ENCODE measurements at places on chromosomes 16 and 17.

GRCh38 chr17:29840884-29841283, 89.1 kb downstream of the SSH2 start:
- DNase-seq, result no peak

GRCh38 chr16:66933776-66934137, 445 bp downstream of the CIAO2B start:
- DNase-seq, result no peak

DNA sequence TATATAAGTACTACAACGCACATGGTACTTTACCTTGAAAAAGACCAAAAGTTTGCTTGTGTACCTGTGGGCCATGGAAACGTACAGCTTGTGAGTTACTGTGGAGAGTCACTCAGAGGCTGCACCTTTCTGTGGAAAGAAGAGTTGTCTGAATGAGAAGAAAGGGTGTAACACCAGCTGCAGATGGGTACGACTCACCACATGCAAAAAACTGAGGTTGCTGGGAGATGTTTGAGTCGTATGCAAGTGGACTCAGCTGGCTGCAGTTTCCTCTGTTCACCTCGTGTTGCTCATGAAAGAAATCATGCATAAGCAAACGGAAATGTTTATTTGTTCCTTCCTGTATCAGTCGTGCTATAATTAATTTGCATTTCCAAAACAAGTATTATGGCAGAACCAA, 22.4 kb upstream of the DYNLRB2 start:
- no peak for DNase-seq

GRCh38 chr16:71421911-71422310, 19.9 kb downstream of the TLE7 start:
- DNase-seq, result no peak

- no peak for DNase-seq
Measured at GRCh38 chr16:80377096-80377956, 163.5 kb upstream of the DYNLRB2 start.

GRCh38 chr17:62187681-62188080, 122.6 kb upstream of the MED13 start:
- DNase-seq, result no peak

GRCh38 chr17:52209507-52209906, 51.0 kb upstream of the CA10 start:
- no peak for DNase-seq

- DNase-seq, result no peak
Measured at GRCh38 chr17:45063198-45063597, 2.1 kb downstream of the NMT1 start.

DNA sequence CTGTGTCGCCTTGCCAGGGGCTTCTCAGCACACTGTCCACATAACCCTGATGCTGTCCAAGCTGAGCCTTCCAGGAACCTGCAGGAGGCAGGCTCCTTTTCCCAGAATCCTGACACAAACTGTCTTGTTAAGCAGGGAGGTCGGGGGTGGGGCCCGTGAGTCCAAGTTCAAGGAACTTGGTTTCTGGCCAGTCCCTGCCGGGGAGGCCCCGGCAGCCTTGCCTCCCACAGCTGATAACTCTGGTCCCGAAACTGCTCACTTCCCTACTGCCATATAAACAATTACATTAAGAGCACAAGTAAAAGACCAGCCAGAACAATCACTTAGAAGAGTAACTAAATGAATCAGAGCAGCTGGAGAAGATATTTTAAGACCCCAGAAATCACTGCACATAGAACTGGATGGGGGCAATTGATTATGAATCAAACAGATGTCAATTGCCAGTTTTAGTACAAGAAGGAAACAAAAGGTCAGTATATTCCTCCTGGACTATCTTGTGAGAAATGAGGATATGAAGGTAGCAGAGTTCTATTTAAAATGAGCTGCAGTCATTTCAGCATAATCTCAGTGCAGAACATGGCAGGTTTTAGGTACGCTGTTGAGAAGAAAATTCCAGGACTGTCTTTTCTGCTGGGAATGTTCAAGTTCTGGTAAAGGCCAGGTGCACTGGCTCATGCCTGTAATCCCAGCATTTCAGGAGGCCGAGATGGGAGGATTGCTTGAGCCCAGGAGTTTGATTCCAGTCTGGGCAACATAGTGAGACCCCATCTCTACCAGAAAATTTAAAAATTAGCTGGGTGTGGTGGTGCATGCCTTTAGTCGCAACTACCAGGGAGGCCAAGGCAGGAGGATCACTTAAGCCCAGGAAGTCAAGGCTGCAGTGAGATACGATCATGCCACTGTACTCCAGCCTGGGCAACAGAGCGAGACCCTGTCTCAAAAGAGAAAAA, 169.8 kb downstream of the PITPNC1 start:
- no peak for DNase-seq

GRCh38 chr17:12566291-12566690, 99.4 kb upstream of the MYOCD start:
- no peak for DNase-seq

GRCh38 chr17:17117923-17118322, 75.7 kb downstream of the MPRIP start:
- DNase-seq, result no peak

DNA sequence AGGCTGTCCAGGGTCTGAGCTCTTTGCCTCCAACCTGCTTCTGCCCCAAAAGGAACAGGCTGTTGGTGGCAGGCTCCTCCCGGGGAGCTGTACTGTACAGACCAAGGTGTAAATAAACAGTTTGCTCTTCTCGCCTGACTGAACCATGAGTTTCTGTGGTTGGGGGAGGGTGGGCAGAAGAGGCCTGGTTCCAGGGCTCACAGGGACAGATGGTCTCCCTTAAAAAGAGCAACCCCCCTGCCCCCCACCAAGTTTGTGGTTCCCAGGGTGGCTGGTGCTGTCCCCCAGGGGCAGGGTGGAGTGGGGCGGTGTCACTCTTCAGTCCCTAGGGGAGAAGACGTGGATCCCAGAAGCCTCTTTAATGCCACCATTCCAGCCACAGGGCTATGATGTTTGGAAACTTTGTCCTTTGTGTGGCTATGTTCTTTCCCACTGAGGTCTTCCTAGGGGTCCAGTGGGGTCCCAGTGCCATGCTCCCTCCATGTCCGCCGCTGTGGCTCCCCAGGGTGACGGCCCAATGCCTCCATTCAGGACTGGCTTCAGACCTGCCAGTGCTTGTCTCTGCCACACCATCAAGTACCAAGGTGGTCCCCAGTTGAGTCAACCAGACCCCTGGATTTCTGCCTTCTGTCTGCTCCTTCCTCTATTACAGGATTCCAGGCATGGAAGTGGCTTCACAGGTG, 146.7 kb downstream of the RAB11FIP4 start:
- no peak for DNase-seq

DNA sequence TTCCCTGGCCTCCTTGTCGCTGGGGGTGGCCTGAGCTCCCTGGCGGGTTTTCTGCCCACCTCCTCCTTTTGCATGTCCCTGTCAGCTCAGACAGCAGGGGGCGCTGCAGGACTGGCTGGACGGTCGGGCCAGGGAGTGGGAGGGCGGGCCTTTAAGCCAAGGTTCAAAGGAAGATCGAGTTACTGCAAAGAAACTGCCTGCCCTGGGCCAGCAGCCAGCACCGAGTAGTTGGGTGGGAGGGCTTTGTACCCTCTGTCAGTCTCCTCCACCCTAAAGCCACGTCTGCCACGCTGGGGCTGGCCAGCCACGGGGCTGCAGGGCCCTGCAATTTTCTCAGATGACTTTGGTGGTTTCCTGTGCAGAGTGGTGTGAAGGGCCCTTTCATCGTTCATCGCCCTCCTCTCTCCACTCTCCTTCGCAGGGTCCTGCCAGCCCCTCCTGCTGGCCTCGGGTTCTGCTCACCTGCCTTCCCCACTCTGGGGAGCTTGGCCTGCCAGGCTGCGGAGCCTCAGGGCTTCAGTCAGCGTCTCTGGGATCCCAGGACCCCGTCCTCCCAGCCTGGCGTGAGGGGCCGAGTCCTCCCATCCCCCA, 12.3 kb downstream of the GPR142 start:
- DNase-seq, result peak; percentile 72

- no peak for DNase-seq
Measured at GRCh38 chr17:61409301-61410112, 9.9 kb downstream of the TBX2 start.

DNA sequence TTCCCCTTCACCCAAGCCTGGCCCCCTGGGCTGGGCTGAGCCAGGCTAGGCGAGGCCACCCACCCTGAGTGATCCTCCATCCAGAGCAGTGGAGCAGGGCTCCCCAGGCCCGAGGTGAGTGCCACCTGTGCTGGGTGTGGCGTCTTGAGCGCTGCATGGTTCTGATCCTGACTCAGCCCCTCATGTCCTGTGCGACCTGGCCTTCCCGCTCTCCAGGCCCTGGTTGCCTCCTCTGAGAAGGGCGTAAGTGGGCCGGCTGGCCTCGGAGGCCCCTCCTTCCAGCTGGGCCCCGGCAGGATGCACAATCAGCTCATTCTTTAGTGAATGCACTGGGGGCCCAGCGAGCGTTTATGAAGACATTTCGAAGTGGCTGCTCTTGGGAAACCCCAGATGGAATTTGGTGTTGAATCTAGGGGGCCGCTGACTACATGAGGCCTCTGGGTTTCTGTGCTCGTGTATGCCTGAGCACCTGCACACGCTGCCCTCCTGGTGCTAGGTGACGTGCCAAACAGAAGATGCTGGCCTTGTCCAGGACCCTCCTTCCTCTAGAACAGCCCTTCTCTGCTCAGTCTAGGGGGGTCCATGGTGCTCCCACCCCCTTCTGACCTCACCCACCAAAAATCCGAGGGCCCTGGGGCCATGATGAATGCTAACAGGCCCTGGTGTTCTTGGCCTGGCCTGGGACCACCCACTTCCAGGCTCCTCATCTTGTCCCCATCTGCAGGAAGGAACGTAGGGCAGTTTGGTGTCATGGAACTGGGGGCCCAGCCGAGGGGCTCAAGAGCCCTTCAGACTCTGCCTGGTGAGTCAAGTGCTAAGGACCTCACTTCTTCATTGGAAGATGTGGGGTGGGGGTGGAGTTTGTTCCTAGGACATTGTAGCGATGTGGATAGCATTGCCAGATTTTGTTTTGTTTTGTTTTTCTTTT, 3.6 kb upstream of the TMEM92 start:
- DNase-seq, result no peak

GRCh38 chr17:55532670-55533069, 21.4 kb upstream of the SMIM36 start:
- no peak for DNase-seq

- DNase-seq, result no peak
Measured at GRCh38 chr17:45291171-45291805, 25.5 kb downstream of the MAP3K14 start.

- DNase-seq, result no peak
Measured at GRCh38 chr16:85372627-85373372, 240.3 kb upstream of the GSE1 start.

- no peak for DNase-seq
Measured at GRCh38 chr17:47267354-47267828, 13.8 kb downstream of the ITGB3 start.

- no peak for DNase-seq
Measured at GRCh38 chr17:63700528-63701455, 867 bp upstream of the LIMD2 start.

GRCh38 chr17:74240618-74241205, 27.3 kb downstream of the TTYH2 start:
- DNase-seq, result no peak

DNA sequence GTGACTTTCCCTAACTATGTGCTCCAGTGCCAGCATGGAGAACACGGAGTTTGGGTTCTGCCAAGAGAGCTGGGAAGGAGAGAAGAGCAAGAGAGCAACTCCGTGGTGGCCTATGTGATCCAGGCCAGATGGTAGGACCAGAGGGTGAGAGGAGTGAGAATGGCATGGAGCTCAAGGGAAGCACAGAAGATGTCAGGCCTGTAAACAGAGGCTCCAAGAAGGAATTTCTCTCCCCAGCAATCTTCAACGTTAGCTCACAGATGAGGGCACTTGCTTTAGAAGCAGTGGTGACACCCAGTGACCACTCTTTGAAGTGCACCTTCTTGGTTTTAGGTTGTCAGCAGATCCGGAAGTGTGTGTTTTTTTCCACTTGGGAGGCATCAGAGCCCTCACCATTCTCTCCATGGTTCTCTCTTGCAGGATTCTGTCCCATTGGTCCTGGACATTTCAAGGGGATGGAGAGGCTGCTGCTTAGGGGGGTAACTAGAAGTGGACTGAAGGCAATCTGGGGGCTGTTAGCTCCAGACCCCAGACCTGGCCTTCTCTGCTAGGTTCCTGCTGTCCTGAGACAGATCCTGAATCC, 18.1 kb upstream of the TMEM98 start:
- peak; percentile 73 for DNase-seq

DNA sequence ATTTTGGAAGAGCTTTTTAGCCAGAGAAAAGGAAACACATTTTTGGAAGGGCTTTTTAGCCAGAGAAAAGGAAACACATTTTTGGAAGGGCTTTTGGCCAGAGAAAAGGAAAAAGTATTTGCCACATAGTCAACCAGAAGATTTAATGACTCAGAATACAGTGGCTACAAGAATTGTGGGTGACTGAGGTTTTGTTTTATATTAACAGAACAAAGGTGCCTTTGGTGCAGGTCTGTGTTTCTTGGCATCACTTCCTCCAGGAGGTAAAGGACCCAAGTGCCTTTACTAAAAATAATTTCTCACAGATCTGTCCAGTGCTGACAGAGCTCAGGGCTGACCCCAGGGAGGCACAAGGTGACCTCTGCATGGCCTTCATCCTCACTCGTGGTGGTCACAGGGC, 363.1 kb downstream of the CA10 start:
- no peak for DNase-seq

DNA sequence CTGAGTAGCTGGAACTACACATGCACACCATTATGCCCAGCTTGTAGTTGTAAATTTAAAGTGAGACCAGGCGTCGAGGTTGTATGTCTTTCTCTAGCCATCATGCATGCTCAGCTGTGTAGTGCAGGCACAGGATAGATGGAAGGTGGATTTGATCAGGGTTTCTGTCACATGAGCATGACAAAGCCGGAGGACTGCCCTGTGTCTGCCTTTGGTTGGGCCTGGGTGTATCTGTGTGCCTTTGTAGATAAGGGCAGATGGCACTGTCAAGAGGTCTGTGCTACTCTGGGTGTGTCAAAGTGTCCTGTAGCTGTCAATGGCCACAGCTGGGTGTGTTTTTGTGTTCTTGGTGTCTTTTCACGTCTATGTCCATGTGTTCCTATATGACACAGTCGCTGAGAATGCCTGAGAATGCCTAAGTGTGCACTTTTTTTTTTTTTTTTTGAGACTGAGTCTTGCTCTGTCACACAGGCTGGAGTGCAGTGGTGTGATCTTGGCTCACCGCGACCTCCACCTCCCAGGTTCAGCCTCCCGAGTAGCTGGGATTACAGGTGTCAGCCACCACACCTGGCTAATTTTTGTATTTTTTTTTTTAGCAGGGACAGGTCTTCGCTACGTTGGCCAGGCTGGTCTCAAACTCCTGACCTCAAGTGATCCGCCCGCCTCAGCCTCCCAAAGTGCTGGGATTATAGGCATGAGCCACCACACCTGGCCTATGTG, 4.1 kb upstream of the NAGS start:
- DNase-seq, result no peak

DNA sequence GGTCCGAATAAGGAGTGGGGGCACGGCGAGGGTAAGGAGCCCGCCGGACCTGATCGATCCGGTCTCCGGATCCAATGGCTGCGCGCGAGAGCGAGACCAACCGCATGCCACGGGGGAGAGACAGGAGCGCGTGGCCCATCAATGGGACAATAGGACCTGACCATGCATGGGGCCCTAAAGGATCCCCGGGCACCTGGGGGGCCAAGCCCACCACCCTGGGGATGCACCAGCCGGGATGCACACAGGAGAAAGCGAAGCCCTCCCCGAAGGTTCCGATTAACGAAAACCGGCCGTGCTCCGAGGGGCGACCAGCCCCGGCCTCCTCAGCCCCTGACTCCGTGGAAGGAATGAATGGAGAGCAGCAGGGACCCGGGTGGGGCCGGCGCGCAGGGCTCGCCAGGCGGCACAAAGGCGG, 525 bp downstream of the JPT1 start:
- DNase-seq, result no peak
